Activated naive CD4-positive, alpha-beta T cell (primary cell): ENCODE measurements at places on chromosomes 3 and 15.

GRCh38 chr15:58962662-58963565, 24.5 kb upstream of the RNF111 start:
- no peak for DNase-seq

DNA sequence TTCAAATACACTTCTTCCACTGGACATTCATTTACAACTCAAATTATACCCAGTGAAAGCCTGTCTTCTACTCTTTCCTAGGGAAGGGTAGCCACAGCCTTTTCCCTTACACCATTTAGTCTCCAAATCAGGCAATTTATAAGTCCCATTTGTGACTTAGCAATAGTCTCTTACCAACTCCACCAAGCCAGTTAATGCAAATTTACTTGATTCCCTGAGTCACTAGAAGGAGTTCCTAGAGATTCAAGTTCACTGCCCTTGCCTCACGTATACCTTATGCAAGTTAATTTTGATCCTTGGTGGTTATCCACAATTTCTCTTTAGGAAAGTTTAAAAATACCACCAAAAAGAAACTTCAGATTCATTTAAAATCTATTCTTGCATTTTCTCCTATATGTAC, 16.1 kb upstream of the NPHP3 start:
- no peak for DNase-seq

DNA sequence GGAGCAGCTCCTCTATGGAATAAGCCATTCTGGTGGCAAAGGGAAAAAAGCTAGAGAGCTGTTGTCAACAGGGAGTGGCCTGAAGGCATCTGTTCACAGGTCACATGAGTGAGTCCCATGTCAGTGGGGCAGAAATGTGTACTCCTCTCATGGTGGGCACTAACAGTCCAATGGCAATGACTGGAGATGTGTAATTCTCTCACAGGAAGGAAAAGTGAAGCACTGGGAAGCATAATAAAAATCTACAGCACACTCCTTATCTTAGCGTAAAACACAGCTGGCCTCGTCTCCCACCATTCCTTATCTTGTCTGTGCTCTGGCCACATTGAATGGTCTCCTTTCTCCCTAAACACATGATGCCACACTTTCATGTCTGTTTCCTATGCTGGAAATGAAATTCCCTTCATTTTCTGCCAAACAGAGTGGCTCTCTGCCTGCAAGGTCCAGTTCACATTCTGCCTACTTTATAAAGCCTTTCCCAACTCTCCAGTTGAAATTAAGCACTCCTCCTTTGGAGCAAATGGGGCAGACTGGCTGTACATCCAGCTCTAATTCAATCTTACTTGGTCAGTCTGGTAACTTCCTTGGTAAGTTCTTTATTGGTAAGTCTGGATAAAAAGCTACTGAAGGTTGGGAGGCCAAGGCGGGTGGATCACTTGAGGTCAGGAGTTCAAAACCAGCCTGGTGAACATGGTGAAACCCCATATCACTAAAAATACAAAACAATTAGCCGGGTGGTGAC, 139.8 kb downstream of the RPL22L1 start:
- DNase-seq = no peak

DNA sequence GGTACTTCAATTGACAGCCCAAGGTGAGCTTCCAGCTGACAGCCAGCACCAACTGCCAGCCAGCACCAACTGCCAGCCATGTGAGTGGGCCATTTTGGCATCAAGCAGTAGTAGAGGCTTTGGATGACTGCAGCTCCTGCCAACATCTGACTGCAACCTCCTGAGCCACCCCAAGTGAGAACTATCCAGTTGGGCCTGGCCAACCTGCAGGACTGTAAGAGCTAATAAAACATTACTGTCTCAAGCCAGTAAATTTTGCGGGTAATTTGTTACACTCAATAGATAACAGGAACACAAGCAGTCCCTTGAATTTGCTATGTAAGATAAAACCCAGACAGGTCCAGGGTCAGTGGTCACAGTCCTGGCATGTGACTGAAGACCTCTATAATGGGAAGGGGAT, 29.7 kb downstream of the EPHB1 start:
- no peak for DNase-seq

DNA sequence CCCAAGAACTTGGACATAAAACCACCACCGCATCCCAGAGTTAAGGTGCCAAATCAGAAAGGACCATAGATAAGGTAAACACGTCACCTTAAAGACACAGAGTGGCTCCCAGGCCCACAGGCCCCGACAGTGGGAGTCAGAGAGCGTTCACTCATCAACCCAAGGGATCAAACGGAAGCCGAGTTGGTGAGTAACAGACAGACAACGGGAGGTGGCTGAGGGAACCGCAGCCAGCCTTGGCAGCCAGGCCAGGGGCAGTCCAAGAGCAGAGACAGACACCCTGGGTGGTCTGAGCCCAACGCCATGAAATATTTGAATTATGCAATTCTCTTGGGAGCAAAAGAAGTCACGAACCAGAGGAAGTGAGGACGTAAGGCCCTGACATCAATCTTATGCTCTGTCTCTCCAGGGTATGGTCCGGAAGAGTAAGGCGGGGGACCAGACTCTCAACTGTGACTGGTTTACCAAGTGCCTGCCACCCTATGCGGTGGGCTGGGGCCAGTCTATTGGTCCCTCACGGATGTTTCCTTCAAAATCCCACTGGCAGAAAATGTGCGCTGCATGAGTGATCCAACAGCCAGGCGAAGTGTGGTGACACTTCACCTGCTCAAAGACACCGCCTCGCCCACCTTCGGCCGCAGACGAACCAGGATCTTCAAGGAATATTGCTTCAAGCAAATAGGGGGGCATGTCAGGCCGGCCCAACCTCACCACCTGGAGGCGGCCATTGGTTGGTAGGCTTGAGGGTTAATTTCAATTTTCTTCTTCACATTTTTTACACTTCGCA, 34.3 kb downstream of the TMEM44 start:
- no peak for DNase-seq

DNA sequence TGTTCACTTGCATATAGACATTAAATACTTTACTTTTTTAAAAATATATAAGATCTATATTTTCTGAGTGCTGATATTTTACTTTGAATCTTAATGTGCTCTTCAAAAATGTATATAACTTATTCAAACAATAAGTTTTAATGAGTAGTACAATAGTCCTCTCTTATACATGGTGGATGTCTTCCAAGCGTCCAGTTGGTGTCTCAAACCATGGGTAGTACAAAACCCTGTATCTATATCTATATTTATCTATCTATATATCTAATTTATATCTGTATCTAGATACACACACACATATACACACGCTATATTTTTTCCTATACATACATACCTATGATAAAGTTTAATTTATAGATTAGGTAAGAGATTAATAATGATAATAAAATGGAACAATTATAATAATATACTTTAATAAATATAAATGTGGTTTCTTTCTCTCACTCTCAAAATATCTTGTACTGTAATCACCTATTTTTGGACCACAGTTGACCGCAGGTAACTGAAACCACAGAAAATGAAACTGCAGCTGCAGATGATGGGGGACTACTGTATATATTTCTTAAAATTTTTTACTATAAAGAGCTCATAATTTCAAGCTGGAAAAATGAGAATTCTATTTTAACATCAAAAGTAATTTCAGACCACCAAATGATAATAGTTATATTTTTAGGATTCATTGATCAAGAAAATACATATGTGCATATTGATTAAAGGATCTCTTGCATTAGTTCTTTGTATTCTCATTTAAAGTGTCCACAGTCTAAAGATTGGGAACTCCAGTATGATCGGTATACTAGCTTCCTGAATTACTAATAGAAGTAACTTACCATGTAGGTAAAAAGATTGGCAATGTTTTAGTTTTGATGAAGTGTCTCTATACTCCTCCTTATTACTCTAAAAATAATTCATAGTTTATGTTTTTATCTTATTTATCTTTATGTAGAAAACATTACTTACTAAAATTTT, 215.1 kb upstream of the MLF1 start:
- no peak for DNase-seq

GRCh38 chr3:78455166-78455565, 1312.6 kb downstream of the ROBO1 start:
- no peak for DNase-seq

GRCh38 chr15:50138391-50138790, 19.4 kb upstream of the ATP8B4 start:
- DNase-seq = no peak

- DNase-seq = no peak
Observed at GRCh38 chr15:26943866-26944265, 27.1 kb upstream of the GABRG3 start.

DNA sequence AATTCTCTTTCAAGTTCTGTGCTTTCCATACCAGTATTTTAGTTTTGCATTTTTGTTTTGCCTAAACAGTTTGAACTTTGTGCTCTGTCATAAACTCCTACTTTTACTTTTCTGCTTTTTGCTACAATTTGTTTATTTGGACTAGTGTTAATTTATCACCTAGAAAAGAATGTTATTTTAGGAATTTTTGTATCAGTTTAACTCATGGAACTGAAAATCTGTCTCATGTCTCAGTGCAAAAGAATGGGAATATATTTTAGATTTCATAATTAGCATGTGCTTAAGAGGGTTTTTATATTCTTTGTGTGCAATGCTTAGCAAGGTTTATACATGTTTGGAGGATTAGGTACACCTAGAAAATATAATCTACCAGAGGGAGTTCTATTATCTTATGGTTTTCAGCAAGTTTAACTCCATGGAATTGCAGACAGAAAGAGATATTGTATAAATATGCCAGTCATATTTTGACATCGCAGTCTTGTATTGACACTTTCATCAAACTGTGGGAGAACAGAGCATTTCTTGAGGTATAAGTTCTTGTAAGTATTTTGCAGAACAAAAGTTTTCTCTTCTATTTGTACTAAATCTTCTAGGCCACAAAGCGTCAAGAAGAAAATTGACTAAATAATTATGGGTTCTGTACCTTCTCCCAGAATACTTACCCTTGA, 409.9 kb downstream of the RBMS3 start:
- no peak for DNase-seq

GRCh38 chr15:78343276-78344060, 3.3 kb downstream of the CRABP1 start:
- DNase-seq = no peak

- no peak for DNase-seq
Observed at GRCh38 chr3:169145540-169146178, 517.9 kb downstream of the MECOM start.

GRCh38 chr15:92582206-92582605, 73.4 kb downstream of the FAM174B start:
- no peak for DNase-seq

GRCh38 chr3:51712511-51712931, 5.7 kb downstream of the GRM2 start:
- no peak for DNase-seq

- DNase-seq = no peak
Observed at GRCh38 chr3:14216257-14217048, 37.8 kb downstream of the LSM3 start.

DNA sequence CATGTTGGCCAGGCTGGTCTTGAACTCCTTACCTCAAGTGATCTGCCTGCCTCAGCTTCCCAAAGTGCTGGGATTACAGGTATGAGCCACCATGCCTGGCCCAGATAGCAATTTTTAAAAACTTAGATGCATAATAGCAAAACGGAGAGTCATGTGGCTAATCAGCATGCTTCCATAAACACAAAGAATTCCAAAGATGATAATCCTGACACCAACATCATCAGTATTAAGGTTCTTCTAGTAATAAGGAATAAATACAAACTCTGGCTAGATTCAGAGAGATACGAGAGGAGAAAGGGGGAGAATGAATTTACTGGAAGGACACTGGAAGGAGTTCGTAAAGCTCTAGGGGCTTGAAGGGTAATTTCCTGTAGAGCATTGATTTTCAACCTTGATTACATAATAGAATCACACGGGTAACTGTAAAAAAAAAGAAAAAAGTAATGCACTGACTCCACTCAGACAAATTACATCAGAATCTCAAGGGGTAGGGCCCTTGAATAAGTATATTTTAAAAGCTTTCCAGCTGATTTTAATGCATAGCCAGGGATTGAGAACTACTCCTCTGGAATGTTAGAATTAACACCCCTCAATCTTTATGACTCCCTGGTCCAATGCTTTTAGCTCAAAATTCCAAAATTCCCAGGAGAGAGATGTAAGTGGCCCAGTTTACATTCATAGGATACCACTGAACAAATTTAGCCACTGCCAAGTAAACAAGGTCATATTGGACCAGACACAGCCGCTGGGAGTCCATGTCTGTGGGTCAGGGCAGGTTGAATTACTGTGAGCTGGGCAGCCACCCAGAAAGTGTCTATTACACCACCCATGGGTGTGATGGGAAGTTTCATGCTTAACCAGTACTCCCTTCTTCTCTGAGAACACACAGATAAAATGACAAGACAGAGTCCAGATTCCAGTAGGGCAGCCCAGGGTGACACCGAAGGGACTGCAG, 243.9 kb downstream of the TBL1XR1 start:
- no peak for DNase-seq

DNA sequence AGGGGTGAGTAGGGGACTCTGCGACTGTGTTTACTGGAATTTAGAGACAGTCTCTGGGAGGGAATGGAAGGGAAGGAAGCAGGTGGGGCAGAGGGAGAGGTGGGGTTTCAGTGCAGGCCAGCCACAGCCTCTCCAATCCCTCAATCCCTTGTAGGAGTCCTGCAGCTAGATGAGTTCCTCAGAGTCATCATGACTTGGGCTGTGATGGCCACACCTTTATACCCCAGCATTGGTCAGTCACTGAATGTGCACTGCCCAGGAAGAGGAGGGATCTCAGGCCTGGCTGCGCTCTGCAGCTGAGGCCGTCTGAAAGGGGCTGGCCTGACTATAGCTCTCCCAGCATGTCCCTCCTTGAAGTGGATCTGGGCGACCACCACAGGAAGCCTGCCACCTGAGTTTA, 67.3 kb upstream of the GLCE start:
- DNase-seq = no peak

- no peak for DNase-seq
Observed at GRCh38 chr3:38793721-38794120, 22.3 kb downstream of the SCN10A start.

DNA sequence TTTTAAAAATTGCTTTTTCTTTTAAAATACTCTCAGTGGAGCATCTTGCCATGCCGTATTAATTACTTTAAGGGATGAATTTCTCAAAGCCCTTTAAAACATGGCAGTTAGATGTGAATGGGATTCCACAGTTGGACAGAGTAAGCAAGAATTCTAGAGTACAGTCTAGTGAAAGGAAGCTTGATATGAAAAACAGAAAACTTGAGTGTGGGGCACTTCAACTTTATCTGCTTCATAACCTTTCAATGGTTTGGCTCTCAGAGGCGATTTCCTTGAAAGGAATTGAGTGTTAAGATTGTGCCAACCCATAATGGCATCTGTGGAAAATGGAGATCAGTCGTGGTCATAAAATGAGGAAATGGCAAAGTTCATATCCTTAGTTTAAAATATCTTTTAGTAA, 127.7 kb upstream of the SAMMSON start:
- DNase-seq = no peak

GRCh38 chr15:29736744-29737020, 85.6 kb downstream of the TJP1 start:
- DNase-seq = no peak

- no peak for DNase-seq
Observed at GRCh38 chr3:159786489-159787177, 202.0 kb upstream of the IL12A start.

- no peak for DNase-seq
Observed at GRCh38 chr3:173690542-173691180, 293.1 kb downstream of the NLGN1 start.
